ENCODE measurements at places on chromosomes 4 and X. TPM values are rescaled to one million over a fixed set of nuclear protein-coding genes. Genes with fewer than 3 reads are reported as not detected.

SPARCL1 gene
- total RNA-seq: 18.4 TPM

IBSP gene
- total RNA-seq: not detected

GAGE12E gene
- not detected for total RNA-seq

CDKL2 gene
- total RNA-seq: 2.0 TPM

PPP4R3C gene
- not detected for total RNA-seq

- no peaks in the 10 kb centered on the region for H3K36me3 ChIP-seq
- DNase-seq: no peak
- H3K4me3 ChIP-seq: no peak overlapping the region
- no peaks in the 10 kb centered on the region for H3K27me3 ChIP-seq
- H3K4me1 ChIP-seq: no peaks in the 10 kb centered on the region
Measured at GRCh38 chr4:5212255-5213013, 161.2 kb downstream of the STK32B start.

- no peaks in the 10 kb centered on the region for H3K4me1 ChIP-seq
- DNase-seq: no peak
- H3K27me3 ChIP-seq: no peaks in the 10 kb centered on the region
- no peaks in the 10 kb centered on the region for H3K36me3 ChIP-seq
Measured at GRCh38 chrX:139388254-139388653, 142.3 kb upstream of the F9 start.

- DNase-seq: no peak
- no peaks in the 10 kb centered on the region for H3K4me1 ChIP-seq
- no peak overlapping the region for H3K27ac ChIP-seq
- H3K36me3 ChIP-seq: no peaks in the 10 kb centered on the region
- no peak overlapping the region for H3K4me3 ChIP-seq
Measured at GRCh38 chrX:10496345-10496965, 123.9 kb downstream of the MID1 start.

- no peak overlapping the region for H3K4me3 ChIP-seq
- H3K4me1 ChIP-seq: no peaks in the 10 kb centered on the region
- H3K27ac ChIP-seq: no peak overlapping the region
- no peaks in the 10 kb centered on the region for H3K36me3 ChIP-seq
Measured at GRCh38 chr4:108560616-108561015, 59.8 kb upstream of the RPL34 start.

DNA sequence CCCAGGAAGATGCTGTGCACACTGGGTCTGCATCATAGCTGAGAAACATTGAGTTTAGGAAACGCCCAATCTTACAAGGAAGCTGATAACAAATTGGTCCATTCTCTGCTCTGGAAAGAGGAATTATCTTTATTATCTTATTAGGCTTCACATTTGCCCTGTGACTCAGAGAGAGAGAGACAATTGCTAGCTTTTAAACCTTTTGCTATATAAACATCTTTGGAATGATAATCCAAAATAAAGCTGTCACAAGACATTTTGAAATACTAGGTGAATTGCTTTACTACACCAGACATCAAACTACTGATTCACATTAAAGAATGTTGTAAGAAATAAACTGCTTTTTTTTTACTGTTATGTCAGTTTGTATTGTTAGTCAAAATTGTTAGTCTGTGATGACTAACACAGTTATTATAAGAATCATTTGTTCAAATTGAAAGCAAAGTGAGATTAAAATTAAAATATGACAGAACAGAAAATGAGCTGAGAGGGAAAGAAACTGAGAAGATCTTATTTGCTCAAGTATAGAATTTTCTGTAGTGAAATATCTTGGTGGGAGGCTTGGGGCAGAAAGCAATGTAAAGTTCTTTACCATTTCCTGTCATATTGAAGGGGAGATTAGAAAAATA, 765.4 kb upstream of the PCDH10 start:
- no peak for DNase-seq
- H3K27me3 ChIP-seq: no peaks in the 10 kb centered on the region
- no peak overlapping the region for H3K4me3 ChIP-seq
- no peaks in the 10 kb centered on the region for H3K4me1 ChIP-seq
- H3K27ac ChIP-seq: no peak overlapping the region

- no peak for DNase-seq
- H3K27ac ChIP-seq: no peak overlapping the region
- H3K4me1 ChIP-seq: no peaks in the 10 kb centered on the region
- no peaks in the 10 kb centered on the region for H3K27me3 ChIP-seq
- H3K4me3 ChIP-seq: no peak overlapping the region
Measured at GRCh38 chr4:2660596-2661211, 95.4 kb downstream of the TNIP2 start.

DNA sequence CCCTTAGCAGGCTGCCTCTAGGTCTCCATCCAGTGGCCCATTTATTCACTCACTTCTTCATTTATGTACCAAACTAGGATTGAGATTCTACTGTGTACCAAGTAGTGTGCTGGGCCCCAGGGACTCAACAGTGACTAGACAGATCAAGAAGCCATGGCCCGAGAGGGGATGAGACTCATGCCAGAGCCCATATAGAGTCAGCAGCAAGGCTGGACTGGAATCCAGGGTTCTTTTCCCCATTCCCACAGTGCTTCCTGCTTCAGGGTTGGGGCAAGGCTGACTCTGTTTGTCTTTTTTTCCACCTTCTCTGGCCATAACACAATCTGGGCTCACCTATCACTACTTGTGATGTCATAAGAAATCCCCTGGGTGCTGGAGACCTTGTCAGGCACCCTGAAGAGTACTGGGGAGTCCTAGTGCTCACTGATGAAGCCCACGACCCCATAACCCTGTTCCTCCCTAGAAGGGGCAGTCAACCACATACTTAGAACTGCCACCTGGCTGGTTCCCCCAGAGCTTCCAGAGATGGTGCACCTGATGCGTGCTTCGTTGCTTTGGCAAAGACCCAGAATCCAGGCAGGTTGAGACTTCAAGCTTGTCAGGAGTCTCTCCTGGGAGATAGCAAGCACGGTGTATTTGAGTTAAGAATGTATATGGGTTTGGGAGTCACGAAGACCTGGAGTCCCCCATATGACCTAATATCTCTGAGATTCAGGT, 6.2 kb downstream of the RTL5 start:
- H3K27me3 ChIP-seq: peaks cover 3% of the 10 kb centered on the region
- no peak overlapping the region for H3K4me3 ChIP-seq
- H3K4me1 ChIP-seq: no peaks in the 10 kb centered on the region
- H3K27ac ChIP-seq: no peak overlapping the region

DNA sequence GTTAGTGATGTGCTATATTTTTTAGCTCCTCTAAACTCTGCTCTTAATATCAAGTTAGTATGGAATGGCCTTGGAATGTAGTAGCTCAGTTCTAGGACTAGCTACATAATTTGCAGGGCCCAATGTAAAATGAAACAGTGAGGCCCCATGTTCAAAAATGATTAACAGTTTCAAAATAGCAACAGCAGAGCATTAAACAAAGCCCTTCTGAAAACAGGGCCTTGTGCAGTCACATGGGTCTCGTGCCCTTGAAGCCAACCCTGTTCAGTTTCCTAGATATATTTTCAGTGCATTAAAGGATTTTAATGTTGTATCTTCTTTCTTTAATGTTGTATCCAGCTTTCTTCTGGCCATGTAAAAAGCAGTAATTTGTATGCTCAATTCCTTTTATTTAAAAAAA, 82.1 kb downstream of the TASL start:
- H3K4me1 ChIP-seq: no peaks in the 10 kb centered on the region
- no peak overlapping the region for H3K27ac ChIP-seq
- no peaks in the 10 kb centered on the region for H3K36me3 ChIP-seq
